T-helper 17 cell (primary cell): ENCODE measurements at places on chromosomes 1 and 21. TPM values are rescaled to one million over a fixed set of nuclear protein-coding genes. Genes with fewer than 3 reads are reported as not detected.

TRAF3IP3 gene
- total RNA-seq: 286 TPM

ADGRL2 gene
- not detected for total RNA-seq

ACTA1 gene
- not detected for total RNA-seq

GJA4 gene
- total RNA-seq: 0.55 TPM

CDA gene
- 1.1 TPM for total RNA-seq

DNA sequence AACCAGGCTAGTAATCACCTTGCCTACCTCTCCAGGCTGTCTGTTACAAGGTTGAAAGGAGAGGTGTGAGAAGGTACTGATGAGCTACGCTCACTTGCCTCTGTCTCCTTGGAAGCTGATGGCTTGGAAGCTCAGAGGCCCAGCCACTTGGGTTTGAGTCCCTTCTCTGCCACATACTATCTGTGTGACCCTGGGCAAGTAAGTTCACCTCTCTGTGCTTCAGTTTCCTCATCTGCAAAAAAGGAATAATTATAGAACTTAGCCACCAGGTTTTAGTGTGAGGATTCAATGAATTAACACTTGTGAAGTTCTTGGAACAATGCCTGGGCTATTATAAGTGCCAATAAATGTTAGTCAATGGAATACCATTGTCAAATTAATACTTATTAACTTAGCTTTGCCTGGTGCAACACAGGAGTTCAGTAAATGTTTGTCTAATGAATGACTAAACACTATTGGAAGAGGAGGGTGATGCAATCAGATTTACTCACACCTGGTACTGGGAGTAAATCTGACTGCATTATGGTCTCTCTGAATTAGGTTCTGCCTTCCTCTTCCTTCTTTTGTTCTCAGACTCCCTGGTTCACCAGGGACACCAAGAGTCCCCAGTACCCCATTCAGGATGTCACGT, 55.5 kb downstream of the TRABD2B start:
- no peak overlapping the region for H3K4me3 ChIP-seq
- H3K36me3 ChIP-seq: no peaks in the 10 kb centered on the region
- H3K4me1 ChIP-seq: no peaks in the 10 kb centered on the region
- H3K27me3 ChIP-seq: peaks cover 19% of the 10 kb centered on the region
- no peak for DNase-seq

DNA sequence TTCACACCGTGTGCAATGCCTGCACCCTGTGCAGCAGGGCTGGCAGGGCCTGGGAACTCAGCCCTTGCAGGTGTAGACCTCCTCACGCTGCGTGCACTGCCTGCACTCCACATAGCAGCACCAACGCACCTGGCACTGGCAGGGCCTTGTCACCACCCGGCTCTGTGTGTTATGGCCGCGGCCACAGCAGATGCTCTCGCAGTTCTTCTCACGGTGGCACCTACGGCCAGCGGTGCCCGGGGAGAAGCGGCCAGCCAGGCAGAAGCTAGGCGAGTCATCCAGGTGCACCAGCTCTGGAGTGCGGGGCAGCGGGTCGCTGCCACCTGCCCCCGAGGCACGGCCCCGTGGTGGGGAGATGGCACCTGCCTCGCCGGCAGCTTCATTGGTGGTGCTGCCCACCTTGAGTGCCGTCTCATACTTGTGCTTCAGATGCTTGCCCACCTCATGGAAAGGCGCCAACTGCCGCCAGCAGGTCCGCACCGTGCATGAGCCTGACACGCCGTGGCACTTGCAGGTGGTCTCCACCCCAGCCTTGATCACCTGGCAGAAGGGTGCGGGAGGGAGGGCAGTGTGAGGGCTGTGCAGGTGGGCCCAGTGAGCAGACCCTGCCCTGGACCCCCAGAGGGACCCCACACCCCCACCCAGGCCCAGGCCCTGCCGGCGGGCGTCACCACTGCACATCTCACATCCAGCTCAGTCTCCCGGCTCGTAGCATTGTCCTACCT, 26.1 kb downstream of the WNT9A start:
- H3K4me1 ChIP-seq: peaks cover 6% of the 10 kb centered on the region
- no peak overlapping the region for H3K27ac ChIP-seq
- H3K27me3 ChIP-seq: peaks cover 8% of the 10 kb centered on the region
- no peak overlapping the region for H3K4me3 ChIP-seq
- no peaks in the 10 kb centered on the region for H3K36me3 ChIP-seq
- DNase-seq: no peak

GRCh38 chr1:203549309-203549708, 55.4 kb downstream of the OPTC start:
- H3K4me3 ChIP-seq: no peak overlapping the region
- H3K36me3 ChIP-seq: no peaks in the 10 kb centered on the region
- DNase-seq: no peak
- no peak overlapping the region for H3K27ac ChIP-seq
- peaks cover 16% of the 10 kb centered on the region for H3K27me3 ChIP-seq

- no peaks in the 10 kb centered on the region for H3K36me3 ChIP-seq
- peak overlapping the region; percentile 3 for H3K4me3 ChIP-seq
- H3K4me1 ChIP-seq: peaks cover 26% of the 10 kb centered on the region
- H3K27me3 ChIP-seq: no peaks in the 10 kb centered on the region
- no peak for DNase-seq
Observed at GRCh38 chr1:101250656-101251272, 13.9 kb downstream of the S1PR1 start.

- DNase-seq: no peak
- no peak within 1 kb of the TSS for H3K4me3 ChIP-seq
- peaks cover 46% of the 10 kb centered on the region for H3K27me3 ChIP-seq
- no peaks in the 10 kb centered on the region for H3K4me1 ChIP-seq
- no peak within 1 kb of the TSS for H3K27ac ChIP-seq
Observed at GRCh38 chr1:183185941-183186490, at the start of gene LAMC2. TSS of gene LAMC2 (plus strand) at chr1:183186264. CDS start at chr1:183186353, 89 bp downstream.

DNA sequence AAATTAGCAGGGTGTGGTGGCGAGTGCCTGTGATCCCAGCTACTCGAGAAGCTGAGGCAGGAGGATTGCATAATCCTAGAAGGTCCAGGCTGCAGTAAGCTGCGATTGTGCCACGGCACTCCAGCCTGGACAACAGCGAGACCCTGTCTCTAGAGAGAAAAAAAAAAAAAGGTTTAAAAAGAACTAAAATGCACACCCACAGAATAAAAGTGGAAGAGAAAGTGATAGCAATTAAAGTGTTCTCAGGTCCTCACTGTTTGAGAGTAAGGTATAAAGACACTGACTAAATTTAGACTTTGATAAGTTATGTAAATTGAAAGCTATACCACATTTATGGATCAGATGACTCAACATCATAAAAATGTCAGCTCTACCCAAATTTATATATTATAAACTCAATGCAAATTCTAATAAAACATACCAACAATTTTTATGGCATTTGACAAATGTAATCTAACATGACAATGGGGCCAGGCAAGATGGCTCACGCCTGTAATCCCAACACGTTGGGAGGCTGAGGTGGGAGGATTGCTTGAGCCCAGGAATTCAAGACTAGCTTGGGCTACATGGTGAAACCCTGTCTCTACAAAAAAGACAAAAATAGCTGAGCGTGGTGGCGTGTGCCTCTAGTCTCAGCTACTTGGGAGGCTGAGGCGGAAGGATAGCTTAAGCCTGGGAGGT, 11.8 kb downstream of the ZBTB17 start:
- H3K27ac ChIP-seq: peak overlapping the region; percentile 95
- peaks cover 48% of the 10 kb centered on the region for H3K4me1 ChIP-seq
- H3K27me3 ChIP-seq: no peaks in the 10 kb centered on the region

- no peak overlapping the region for H3K4me3 ChIP-seq
- no peaks in the 10 kb centered on the region for H3K4me1 ChIP-seq
- H3K27ac ChIP-seq: no peak overlapping the region
- H3K27me3 ChIP-seq: peaks cover 54% of the 10 kb centered on the region
- H3K36me3 ChIP-seq: no peaks in the 10 kb centered on the region
Observed at GRCh38 chr1:87273291-87273690, 55.4 kb upstream of the LMO4 start.

DNA sequence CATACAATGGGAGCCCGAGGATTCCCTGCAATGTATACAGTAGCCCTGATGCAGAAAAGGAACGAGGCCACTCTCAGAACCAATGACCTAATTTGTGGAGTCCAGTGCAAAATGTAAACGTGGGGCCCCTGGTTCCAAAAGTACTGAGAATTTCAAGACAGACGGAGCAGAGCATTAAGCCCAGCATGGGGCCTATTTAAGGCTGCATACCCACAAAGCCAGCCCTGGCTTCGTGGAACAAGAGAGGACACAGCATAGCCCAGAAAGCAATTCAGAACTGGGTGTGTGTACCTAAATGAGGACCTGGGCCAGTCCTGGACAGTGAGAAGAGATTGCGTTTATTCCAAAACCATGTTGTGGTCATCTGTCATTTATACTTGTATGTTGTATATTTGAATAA, 55.2 kb downstream of the MT1HL1 start:
- no peaks in the 10 kb centered on the region for H3K4me1 ChIP-seq
- H3K27me3 ChIP-seq: peaks cover 18% of the 10 kb centered on the region
- H3K36me3 ChIP-seq: no peaks in the 10 kb centered on the region
- no peak for DNase-seq
- no peak overlapping the region for H3K4me3 ChIP-seq
- H3K27ac ChIP-seq: no peak overlapping the region

DNA sequence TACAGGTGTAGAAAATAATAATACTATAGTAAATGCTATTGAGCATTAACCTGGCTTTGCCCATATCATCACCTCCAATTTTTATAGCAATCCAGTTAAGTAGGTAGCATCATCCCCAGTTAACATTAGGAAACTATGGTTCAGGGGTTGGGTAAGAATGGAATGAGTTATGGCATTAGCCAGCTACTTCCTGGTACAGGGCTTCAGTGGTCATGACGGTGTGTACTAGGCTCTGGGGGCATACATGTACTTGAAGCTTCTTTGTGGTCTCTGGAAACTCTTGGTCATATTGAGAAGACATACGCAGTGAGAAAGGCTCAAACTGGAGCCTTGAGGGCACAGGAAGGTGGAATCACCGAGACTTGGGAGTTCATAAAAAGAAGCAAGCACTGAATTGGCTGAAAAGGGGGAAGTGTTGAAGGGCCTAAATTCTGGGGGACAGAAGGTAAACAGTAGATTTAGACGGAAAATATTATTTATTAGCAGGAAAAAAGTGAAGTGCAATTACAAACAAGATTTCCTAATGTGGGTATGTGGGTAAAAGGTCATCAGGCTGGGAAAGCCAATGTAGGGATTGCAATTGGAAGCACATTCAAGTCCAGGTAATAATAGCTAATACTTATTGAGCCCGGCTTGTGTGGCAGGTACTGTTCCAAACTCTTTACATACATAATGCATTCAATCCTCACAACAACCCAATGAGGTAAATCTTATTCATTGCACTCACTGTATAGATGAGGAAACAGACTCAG, 114.2 kb upstream of the ATP1A1 start:
- peaks cover 7% of the 10 kb centered on the region for H3K4me1 ChIP-seq
- H3K27me3 ChIP-seq: no peaks in the 10 kb centered on the region
- no peak overlapping the region for H3K4me3 ChIP-seq
- H3K36me3 ChIP-seq: peaks cover 6% of the 10 kb centered on the region

GRCh38 chr1:92419642-92420041, 67.1 kb downstream of the GFI1 start:
- no peak overlapping the region for H3K27ac ChIP-seq
- H3K27me3 ChIP-seq: no peaks in the 10 kb centered on the region
- H3K4me1 ChIP-seq: peaks cover 5% of the 10 kb centered on the region
- H3K4me3 ChIP-seq: no peak overlapping the region
- no peaks in the 10 kb centered on the region for H3K36me3 ChIP-seq
- no peak for DNase-seq

GRCh38 chr1:33957854-33958253, 94.0 kb downstream of the HMGB4 start:
- no peak overlapping the region for H3K4me3 ChIP-seq
- no peaks in the 10 kb centered on the region for H3K36me3 ChIP-seq
- no peak for DNase-seq
- H3K27ac ChIP-seq: no peak overlapping the region

GRCh38 chr1:246203180-246203579, 303.9 kb downstream of the SMYD3 start:
- no peak overlapping the region for H3K4me3 ChIP-seq
- H3K27ac ChIP-seq: no peak overlapping the region
- no peak for DNase-seq
- no peaks in the 10 kb centered on the region for H3K4me1 ChIP-seq

- H3K27me3 ChIP-seq: no peaks in the 10 kb centered on the region
- no peak overlapping the region for H3K27ac ChIP-seq
- no peak overlapping the region for H3K4me3 ChIP-seq
Observed at GRCh38 chr1:156262461-156263287, 14.8 kb upstream of the PAQR6 start.

- peaks cover 38% of the 10 kb centered on the region for H3K4me1 ChIP-seq
- H3K4me3 ChIP-seq: peak overlapping the region; percentile 51
- peak overlapping the region; percentile 51 for H3K27ac ChIP-seq
- DNase-seq: no peak
- peaks cover 2% of the 10 kb centered on the region for H3K36me3 ChIP-seq
- H3K27me3 ChIP-seq: no peaks in the 10 kb centered on the region
Observed at GRCh38 chr1:221725735-221726672, 15.9 kb downstream of the DUSP10 start.
